HS-27A (cell line): ENCODE measurements at places on chromosomes 16 and 17.

GRCh38 chr16:52545222-52545897 lies 1.6 kb downstream of the TOX3 start:
- no peak for DNase-seq

DNA sequence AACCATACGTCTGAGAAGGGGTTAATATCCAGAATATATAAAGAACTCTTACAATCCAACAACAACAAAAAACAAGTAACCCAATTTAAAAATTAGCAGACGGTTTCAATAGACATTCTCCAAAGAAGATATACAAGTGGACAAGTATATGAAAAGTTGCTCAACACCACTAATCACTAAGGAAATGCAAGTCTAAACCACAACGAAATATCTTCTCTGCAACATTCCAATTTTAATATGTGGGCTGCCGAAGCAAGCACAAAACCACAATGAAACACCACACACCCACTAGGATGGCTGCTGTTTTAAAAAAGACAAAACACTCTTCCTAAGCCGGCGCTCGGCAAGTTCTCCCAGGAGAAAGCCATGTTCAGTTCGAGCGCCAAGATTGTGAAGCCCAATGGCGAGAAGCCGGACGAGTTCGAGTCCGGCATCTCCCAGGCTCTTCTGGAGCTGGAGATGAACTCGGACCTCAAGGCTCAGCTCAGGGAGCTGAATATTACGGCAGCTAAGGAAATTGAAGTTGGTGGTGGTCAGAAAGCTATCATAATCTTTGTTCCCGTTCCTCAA lies 5.9 kb upstream of the SLC13A2 start:
- DNase-seq: no peak

DNA sequence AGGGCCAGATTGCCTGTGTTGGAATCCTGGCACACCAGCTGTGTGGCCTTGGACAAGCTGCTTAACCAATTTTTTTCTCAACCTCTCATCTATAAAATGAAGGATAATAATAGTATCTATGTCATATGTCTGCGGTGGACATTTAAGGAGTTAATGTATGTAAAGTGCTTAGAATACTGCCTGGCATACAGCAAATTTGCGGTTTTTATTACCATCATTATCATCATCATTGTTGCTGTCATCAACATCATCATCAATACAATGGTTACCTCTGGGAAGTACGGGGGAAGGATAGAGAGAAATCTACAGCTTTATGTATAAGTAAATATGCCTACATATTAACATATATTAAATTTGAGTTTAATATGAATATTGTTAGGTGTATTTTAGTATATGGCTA lies 37.1 kb upstream of the COX10 start:
- DNase-seq: no peak

- no peak for DNase-seq
Measured at GRCh38 chr16:1211451-1212268, 13.4 kb downstream of the TPSG1 start.

DNA sequence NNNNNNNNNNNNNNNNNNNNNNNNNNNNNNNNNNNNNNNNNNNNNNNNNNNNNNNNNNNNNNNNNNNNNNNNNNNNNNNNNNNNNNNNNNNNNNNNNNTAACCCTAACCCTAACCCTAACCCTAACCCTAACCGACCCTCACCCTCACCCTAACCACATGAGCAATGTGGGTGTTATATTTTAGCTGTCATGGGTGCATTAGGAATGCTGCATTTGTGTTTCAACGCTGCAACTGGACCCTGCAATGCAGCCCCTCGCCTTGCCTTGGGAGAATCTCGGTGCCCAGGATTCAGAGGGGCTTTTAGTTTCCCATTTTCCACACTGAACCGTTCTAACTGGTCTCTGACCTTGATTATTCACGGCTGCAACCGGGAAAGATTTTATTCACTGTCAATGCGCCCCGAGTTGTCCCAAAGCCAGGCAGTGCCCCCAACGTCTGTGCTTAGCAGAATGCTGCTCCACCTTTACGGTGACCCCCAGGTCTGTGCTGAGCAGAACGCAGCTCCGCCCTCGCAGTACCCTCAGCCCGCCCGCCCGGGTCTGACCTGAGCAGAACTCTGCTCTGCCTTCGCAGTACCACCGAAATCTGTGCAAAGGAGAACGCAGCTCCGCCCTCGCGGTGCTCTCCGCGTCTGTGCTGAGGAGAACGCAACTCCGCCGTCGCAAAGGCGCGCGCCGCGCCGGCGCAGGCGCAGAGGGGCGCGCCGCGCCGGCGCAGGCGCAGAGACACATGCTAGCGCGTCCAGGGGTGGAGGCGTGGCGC lies 43.3 kb downstream of the POLR3K start:
- DNase-seq: no peak

DNA sequence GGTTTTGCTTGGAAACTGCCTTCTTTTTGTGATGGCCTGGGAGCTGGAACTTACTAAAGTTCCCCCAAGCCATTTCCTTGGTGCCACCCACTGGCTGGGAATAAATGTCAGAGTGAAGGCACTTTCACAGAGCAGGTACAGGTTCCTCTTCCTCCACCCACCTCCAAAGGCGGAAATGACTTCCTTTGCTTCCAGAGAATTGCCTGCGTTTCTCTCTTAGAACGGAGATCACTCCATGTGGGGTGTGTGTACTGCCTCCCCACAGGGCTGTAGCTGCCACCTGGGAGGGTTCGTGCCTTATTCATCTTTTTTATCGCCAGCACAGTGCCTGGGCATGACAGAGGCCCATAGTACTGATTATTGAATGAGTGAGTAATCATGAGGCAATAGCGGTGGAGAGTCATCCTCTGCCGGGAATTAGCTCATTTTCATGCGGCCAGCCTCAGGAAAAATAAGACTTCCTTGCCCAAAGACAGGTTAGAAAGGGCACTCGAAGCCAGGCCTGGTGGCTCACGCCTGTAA lies 32.2 kb upstream of the HAS3 start:
- DNase-seq: peak; percentile 68

DNA sequence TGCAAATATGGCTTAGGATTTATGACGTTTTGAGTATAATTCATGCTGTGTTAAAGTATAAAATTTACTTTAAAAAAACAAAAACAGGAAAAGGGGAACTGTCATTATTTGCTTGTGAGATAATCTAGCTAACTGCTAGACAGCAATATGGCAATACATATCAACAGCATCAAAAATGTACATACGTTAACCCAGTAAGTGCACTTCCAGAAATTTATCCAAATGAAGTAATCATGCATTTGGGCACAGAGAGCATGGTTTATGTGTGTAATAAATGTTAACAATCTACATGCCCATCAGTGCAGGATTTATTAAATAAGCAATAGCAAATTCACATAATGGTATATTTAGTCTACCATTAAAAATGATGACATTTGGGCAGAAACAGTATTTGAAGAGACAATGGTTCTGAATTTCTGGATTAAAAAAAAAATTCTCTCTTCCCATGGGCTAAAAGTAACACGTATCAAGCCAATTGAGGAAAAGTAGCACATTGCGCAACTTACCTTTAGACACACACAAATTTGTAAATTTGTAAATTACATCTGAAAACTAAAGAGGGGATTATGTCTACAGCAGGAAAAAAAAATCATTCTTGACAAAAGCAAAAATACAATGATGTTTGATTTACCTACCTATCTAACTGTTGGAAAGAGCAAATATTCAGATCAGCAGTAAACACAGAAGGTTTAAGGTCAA lies 80.2 kb downstream of the CACNG1 start:
- DNase-seq: no peak

GRCh38 chr16:84842516-84843148 lies 22.8 kb downstream of the CRISPLD2 start:
- no peak for DNase-seq

DNA sequence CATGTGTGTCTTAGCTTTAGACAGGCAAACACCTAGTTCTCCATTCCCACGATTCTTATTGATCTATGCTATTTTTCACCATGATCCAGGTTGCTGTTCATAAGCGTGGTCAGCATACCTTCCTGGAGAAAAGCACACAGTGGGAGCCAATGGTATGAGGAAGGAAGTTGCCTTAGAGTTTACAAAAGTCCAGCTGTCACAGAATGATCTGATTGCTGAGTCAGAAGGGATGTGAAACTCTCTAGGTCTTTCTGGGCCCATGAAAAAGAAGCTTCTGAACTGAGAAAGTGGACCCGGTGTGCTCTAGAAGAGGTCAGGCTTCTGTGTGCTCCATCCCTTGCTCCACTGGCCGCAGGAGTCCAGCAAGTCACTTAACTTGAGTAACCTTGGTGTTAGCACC lies 71.0 kb upstream of the CCL1 start:
- no peak for DNase-seq

GRCh38 chr16:27918755-27919154 lies 144.8 kb downstream of the GSG1L start:
- no peak for DNase-seq

DNA sequence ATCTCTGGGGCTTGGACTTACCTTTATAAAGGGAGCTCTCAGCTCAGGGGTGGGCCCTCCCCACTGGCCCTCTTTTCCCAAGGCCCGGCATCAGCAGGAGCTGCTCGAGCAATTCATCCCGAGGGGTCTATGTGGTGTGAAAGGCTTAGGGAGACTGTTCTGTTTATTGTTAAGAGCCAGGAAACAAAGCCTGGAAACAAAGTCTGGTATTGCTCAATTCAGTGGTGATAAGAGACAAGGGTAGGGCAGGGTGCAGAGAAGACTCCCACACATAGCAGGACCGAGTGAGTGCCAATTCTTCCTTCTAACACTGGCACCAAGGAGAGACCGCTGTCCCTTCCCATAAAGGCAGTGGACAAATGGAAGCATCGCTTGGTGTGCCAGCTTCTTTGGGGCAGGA lies 750.7 kb downstream of the KCNJ18 start:
- DNase-seq: no peak

- no peak for DNase-seq
Measured at GRCh38 chr16:353404-354290, 1.1 kb upstream of the AXIN1 start.

DNA sequence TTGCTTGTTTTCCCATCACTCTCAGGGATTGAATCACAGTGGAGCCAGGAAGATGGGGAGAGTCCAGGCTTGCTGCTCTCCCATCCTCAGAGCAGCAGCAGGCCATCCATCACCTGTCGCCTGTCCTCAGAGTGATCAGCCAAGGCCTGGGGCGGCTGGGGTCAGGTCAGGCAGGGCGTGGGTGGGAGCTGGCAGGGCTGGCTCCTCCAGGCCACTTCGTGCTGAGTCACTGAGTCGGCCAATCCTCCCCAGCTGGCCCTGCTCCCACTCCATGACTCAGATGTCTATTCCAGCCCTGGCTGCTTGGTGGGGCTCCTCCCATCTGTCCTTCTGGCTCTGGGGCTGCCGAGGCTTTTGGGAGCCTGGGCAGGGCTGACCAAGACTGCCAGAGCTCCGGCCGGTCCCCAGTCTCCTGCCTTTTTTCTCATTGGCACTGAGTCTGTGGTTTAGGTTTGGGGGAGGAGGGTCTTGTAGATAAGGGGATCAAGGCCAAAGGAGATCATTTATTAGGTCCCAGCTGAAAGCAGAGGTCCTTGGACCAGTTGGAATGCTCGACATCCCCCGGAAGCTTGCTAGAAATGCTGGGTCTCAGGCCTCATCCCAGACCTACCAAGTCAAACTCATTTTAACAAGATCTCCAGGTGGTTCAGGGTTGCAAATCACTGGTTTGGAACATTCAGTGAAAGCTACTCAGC lies 72.7 kb downstream of the ABCC1 start:
- DNase-seq: peak; percentile 91

- no peak for DNase-seq
Measured at GRCh38 chr16:15573274-15573895, 69.6 kb downstream of the MARF1 start.

GRCh38 chr17:29140051-29140621 lies 40.1 kb downstream of the MYO18A start:
- no peak for DNase-seq
